Activated T-helper 2 cell treated with anti-CD3 and anti-CD28 coated beads, Interferon-gamma antibody, Interleukin-2, Interleukin-4, amounts not matched to agents 10 μg/mL and 5 μg/mL and 100 μg/mL, durations not matched to agents 14 hours and 24 hours and 36 hours (primary cell): ENCODE measurements at places on chromosomes 4 and X.

GRCh38 chrX:333611-334311 lies 15.2 kb upstream of the GTPBP6 start:
- peaks cover 1% of the 10 kb centered on the region for H3K27me3 ChIP-seq
- H3K4me3 ChIP-seq = no peak overlapping the region
- no peak overlapping the region for H3K27ac ChIP-seq
- H3K36me3 ChIP-seq = peaks cover 25% of the 10 kb centered on the region

DNA sequence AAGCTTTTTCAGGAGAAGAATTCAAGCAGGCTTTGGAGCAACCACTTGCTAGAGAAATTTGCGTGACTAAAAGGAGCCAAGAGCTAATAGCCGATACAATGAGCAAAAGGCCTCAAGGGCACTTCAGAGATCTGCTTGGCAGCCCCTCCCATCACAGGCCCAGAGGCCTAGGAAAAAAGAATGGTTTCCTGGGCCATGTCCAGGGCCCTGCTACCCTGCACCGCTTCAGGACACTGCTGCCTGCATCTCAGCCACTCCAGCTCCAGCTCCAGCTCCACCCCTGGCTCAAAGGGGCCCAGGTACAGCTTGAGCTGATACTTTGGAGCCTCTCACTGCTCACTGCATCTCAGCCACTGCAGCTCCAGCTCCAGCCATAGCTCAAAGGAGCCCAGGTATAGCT lies 98.9 kb downstream of the FAM13A start:
- H3K27me3 ChIP-seq = no peaks in the 10 kb centered on the region
- H3K27ac ChIP-seq = no peak overlapping the region
- no peaks in the 10 kb centered on the region for H3K36me3 ChIP-seq
- DNase-seq = no peak
- H3K4me1 ChIP-seq = peaks cover 9% of the 10 kb centered on the region

DNA sequence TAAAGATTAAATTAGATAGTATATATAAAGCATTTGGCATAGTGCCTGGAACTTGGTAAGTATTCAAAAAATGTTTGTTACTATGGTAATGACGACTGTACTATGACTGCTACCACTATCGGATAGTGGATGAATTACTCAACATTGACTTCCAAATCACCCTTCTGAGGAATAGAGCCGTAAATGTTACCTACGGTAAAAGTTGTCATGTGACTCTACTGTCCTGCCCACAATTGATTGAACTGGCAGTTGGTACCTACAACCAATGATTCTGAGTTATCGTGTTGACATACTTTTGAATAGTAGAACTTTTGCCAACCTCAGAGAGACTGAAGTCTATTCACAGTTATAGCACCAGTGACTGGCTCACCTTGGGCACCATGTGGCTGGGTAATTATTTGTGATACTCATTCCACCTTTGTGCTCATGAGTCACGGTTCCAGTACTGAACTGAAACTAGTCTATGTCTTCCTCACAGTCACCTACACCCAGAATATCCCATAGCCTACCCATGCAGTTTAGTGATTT lies 185.5 kb upstream of the PITX2 start:
- no peaks in the 10 kb centered on the region for H3K4me1 ChIP-seq
- no peaks in the 10 kb centered on the region for H3K27me3 ChIP-seq
- H3K4me3 ChIP-seq = no peak overlapping the region
- DNase-seq = no peak
- no peaks in the 10 kb centered on the region for H3K36me3 ChIP-seq

- no peaks in the 10 kb centered on the region for H3K36me3 ChIP-seq
- no peak overlapping the region for H3K27ac ChIP-seq
- H3K4me3 ChIP-seq = no peak overlapping the region
- no peak for DNase-seq
- H3K27me3 ChIP-seq = peaks cover 2% of the 10 kb centered on the region
Observed at GRCh38 chr4:159290321-159291030, 187.6 kb downstream of the RAPGEF2 start.

DNA sequence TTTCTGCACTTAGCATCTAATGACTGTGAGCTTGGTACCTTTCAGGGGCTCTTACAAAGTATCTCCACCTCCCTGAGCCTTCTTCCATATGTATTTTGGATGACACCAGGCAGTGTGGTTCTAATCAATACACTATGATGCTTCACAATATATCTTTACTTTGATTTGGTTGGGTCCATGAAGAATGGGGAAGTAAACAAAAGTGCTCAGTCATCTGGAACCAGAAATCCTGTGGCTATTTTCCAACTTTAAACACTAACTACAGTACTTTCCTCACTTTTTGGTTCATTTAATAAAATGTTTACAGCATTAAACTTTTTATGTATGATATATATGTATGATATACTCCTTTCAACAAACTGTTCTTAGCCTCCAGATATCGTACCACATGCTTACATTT lies 216.4 kb upstream of the AFF2 start:
- H3K4me1 ChIP-seq = peaks cover 27% of the 10 kb centered on the region
- no peak for DNase-seq
- no peak overlapping the region for H3K4me3 ChIP-seq
- no peaks in the 10 kb centered on the region for H3K27me3 ChIP-seq
- H3K27ac ChIP-seq = no peak overlapping the region
- H3K36me3 ChIP-seq = peaks cover 8% of the 10 kb centered on the region

- no peak for DNase-seq
- no peak overlapping the region for H3K4me3 ChIP-seq
- no peak overlapping the region for H3K27ac ChIP-seq
- H3K27me3 ChIP-seq = peaks cover 5% of the 10 kb centered on the region
- H3K36me3 ChIP-seq = no peaks in the 10 kb centered on the region
Observed at GRCh38 chr4:155956461-155956860, 2.8 kb upstream of the CTSO start.

- no peaks in the 10 kb centered on the region for H3K36me3 ChIP-seq
- H3K4me3 ChIP-seq = no peak overlapping the region
- DNase-seq = no peak
- H3K27me3 ChIP-seq = peaks cover 69% of the 10 kb centered on the region
- no peak overlapping the region for H3K27ac ChIP-seq
Observed at GRCh38 chr4:123672987-123673386, 276.4 kb downstream of the SPRY1 start.

DNA sequence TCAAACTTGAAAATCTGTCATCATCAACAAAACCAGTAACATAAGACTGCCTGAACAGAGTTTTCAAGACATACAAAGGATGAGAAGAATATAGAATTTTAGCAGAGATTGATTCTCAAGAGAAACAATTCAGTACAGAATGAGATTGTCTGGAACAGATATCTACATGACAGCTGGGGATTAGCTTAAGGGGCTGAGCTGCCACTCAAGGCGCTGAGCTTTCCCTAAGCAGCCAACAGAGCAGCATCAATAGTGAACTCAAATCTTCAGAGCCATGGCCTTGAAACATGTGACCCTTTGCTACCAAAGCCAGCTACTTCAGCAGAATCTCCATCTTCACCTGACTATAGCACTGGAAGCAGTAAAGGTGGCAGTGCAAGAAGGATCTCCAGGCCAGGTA lies 24.3 kb upstream of the PCDH10 start:
- no peaks in the 10 kb centered on the region for H3K27me3 ChIP-seq
- H3K36me3 ChIP-seq = no peaks in the 10 kb centered on the region
- no peak for DNase-seq
- no peak overlapping the region for H3K27ac ChIP-seq

DNA sequence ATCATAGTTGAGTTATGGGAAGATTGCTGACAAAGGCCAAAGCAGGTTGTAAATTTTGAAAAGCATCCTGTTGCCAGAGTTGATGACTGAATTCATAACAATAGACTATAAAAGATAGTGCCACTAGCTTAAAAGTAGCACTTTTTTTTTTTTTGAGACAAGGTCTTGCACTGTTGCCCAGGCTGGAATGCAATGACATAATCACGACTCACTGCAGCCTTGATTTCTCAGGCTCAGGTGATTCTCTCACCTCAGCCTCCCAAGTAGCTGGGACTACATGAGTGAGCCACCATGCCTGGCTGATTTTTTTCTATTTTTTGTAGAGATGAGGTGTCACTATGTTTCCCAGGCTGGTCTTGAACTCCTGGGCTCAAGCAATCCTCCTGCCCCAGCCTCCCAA lies 122.7 kb downstream of the SPOCK3 start:
- H3K4me1 ChIP-seq = no peaks in the 10 kb centered on the region
- no peaks in the 10 kb centered on the region for H3K27me3 ChIP-seq
- H3K27ac ChIP-seq = no peak overlapping the region
- no peak overlapping the region for H3K4me3 ChIP-seq
- no peaks in the 10 kb centered on the region for H3K36me3 ChIP-seq

DNA sequence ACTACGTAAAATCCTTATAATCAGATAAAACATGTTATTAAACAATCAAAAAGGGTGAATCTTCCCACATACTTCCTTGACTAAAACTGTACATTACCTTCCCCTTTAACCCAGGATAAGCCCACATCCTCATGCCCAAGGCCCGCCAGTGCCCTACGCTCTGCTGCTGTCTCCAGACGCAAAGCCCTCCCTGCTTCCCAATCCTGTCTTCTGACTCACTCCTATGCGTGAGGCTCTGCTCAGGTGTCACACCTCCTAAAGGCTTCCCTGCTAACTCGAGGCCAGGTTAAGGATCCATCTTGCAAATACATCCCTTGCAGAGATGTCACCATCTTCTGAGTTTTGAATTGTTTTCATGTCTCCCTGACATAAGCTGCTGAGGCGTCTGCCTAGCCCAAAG lies 61.6 kb downstream of the STX18 start:
- H3K36me3 ChIP-seq = no peaks in the 10 kb centered on the region
- no peak for DNase-seq
- H3K27me3 ChIP-seq = no peaks in the 10 kb centered on the region

DNA sequence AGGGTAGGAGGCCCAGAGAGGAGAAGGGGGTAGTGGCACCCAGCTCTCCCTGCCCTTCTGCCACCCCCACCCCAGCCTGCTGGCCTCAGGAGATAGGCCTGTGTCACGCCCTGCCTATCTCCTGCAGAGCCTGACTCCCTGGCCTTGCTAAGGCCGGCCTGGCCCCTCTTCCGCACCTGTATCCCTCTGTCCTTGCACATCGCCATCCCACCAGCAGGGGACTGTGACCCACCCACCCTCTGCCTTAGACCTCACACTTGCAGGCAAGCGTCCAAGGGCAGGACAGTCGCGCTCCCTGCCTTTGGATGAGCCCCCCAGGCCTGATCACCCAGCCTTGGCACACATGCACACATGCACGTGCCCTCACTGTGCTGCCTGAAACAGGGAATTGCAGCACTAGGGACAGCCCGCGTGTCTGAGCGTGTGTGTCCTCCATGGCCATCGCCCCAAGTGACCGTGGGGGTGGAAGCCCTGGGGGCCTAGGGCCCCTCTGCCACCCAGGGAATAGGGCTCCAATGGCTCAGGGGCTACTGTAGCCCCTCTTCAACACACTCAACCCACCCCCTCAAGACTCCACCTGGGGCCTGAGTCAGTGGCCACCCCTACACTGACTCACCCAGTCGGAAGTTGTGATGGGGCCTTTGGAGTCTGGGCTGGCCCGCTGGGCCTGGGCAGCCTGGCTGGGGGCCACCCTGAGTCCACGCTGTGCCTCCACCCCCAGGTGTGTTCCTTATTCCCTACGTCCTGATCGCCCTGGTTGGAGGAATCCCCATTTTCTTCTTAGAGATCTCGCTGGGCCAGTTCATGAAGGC lies 2.1 kb downstream of the SLC6A8 start:
- peaks cover 15% of the 10 kb centered on the region for H3K27me3 ChIP-seq
- no peak for DNase-seq
- no peaks in the 10 kb centered on the region for H3K4me1 ChIP-seq

DNA sequence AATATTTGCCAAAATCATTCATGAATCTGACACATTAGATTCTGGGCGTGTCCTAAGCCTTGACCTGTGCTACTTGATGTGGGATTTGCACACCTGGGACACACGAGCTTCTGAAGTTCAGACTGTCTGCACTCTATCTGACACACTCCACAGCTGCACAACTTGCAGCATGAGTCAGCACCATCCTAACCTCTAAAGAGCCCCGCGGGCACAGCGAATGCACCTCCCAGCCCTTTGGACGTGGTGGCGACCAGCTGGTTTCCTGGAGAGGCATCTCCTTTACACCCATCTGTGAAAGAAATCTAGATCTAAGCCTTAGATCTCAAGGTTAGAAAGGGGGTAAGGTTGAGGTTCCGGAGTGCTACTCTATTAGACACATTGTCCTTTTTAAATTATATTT lies 69.2 kb downstream of the SORBS2 start:
- H3K4me3 ChIP-seq = no peak overlapping the region
- H3K36me3 ChIP-seq = no peaks in the 10 kb centered on the region
- H3K27me3 ChIP-seq = peaks cover 2% of the 10 kb centered on the region
- no peak overlapping the region for H3K27ac ChIP-seq
- H3K4me1 ChIP-seq = no peaks in the 10 kb centered on the region

DNA sequence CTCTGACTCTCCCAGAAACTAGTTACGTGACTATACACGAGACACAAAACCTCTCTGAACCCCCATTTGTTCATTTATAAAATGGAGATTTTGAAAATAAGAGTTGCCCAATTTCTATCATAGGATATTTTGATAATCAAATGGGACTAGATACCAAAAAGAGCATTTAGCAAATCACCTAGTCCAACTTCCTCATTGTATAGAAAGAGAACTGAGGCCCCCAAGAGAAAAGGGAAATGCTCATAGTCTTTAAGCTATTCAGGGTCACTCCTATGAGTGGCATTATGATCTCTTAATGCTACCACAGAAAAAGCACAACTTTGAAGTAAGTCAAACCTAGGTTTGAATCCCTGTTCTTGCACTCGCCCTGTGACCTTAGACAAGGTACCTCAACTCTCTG lies 62.7 kb downstream of the BMP15 start:
- H3K4me1 ChIP-seq = no peaks in the 10 kb centered on the region
- DNase-seq = no peak
- no peaks in the 10 kb centered on the region for H3K27me3 ChIP-seq
- H3K36me3 ChIP-seq = no peaks in the 10 kb centered on the region
- no peak overlapping the region for H3K4me3 ChIP-seq

DNA sequence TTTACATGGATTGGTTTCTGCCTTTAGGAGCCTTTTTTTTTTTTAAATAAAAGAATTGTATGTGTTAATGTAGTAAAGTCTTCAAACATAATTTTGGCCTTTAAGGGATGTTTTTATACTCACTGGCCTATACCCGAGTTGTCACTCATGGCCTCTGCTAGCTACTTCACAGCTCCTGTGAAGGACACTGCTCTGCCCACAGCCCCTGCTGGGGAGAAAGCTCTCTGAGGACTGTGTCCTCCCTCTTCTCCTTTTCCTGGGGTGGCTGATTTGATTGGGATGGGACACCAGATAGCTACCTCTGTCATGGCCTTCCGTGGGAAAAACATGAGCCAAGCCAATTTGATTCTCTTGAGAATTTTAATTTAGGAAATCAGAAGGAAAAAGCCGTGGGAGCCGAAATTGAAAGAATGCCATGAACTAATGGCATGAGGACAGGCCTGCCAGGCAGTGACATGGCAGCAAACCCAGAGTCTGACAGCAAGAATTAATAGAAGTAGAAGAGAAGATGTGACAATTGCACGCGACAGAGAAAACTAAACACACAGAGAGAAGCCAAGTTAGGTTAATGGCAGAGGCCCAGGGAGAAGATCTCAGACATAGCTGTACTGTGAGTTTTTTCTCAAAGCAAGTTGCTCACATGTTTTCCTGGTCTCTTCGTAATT lies 81.4 kb downstream of the ARHGAP10 start:
- no peak overlapping the region for H3K27ac ChIP-seq
- H3K4me1 ChIP-seq = peaks cover 36% of the 10 kb centered on the region
- H3K27me3 ChIP-seq = no peaks in the 10 kb centered on the region
- no peak overlapping the region for H3K4me3 ChIP-seq

- no peak for DNase-seq
- H3K4me3 ChIP-seq = no peak overlapping the region
- peaks cover 18% of the 10 kb centered on the region for H3K4me1 ChIP-seq
- H3K27me3 ChIP-seq = no peaks in the 10 kb centered on the region
- no peak overlapping the region for H3K27ac ChIP-seq
- H3K36me3 ChIP-seq = peaks cover 19% of the 10 kb centered on the region
Observed at GRCh38 chrX:45006002-45006800, 133.2 kb downstream of the KDM6A start.

GRCh38 chrX:47564438-47565085 lies 3.6 kb downstream of the ARAF start:
- DNase-seq = no peak
- peak overlapping the region; percentile 79 for H3K27ac ChIP-seq
- H3K4me1 ChIP-seq = peaks cover 27% of the 10 kb centered on the region
- H3K4me3 ChIP-seq = peak overlapping the region; percentile 49
- peaks cover 48% of the 10 kb centered on the region for H3K36me3 ChIP-seq
